ENCODE measurements at places on chromosomes 2 and 18.

DNA sequence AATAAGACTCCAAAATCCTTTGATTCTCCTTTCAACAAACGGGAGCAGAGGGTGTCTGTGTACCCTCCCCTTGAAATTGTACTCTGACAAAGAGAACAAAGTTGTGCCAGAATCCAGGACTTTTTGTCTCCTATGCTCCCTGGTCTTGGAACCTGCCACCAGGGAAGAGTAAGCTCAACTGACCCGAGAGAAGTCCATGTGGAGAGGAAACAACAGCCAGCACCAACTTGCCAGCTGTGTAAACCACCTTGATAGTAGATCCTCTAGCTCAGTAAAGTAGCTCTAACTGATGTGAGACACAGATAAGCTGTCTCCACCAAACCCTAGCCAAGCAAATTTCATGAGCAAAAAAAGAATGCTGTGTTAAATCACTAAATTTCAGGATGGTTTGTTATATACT, 46.9 kb downstream of the LNPK start:
- DNase-seq = no peak

DNA sequence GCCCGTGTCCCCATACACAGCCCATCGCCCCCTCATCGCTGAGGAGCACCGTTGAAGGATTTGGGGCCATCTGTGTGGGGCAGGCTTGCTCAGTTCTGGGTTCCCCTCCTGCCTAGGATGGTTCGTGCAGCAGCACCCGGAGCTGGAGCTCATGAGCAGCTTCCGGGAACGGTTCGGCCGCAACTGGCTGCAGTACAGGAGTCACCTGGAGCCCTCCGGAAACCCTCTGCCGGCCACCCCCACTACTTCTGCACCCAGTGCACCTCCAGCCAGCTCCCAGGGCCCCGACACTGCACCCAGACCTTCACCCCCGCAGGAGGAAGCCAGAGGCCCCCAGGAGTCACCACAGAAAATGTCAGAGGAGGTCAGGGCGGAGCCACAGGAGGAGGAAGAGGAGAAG, 10.3 kb downstream of the STK11IP start:
- no peak for DNase-seq

DNA sequence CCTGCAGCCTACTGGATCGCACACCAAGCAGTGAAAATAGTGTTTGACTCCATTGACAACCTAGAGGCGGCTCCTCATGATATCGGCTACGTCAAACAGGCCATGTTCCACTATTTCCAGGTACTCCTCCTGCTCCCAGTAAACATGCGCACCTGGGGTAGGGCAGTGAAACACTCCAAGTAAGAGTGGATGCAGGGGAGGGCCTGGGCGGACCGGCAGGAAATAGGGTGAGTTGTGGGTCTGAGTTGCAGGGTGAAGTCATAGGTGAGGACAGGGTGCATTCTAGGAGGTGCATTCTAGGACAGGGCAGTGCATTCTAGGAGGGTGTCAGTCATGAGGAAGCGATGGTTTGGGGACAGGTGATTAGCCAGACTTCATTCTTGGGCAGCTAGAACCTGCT, 5.0 kb downstream of the NAGK start:
- DNase-seq = no peak

- no peak for DNase-seq
Measured at GRCh38 chr2:217167531-217167930, 307.7 kb upstream of the TNP1 start.

DNA sequence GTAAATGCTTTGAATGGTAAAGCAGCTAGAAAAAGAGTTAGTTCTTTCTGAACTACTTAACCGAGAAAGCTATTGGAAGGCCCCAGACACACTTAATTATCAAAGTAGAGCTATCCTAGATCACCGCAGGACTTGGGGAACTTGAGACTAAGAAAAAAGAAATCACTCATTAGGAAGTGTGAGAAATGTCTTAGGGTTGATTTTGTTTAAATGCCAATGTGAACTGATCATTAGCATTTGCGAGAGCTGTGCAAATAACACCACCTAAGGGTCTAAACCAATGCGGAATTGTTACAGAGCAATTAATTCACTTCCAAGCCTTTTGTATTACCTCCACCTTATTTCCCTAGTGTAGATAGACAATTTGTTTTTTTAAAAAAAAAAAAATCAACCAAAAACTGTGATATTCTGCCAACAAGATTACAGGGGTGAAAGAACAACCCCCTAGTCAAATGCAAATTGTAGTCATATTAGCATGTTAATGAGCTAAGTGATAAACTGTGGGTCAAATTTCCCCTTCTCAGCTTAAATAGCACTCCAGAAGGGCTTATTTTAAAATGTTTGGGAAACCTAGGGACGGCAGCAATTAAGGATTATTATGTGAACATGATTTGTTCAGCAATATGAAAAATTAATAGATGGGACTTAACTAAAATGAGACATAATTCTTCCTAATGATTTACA, 246.2 kb upstream of the STON1 start:
- no peak for DNase-seq

GRCh38 chr2:149094217-149095015, 55.9 kb downstream of the LYPD6B start:
- peak; percentile 78 for DNase-seq
